ENCODE measurements at places on chromosomes 5 and 9.

DNA sequence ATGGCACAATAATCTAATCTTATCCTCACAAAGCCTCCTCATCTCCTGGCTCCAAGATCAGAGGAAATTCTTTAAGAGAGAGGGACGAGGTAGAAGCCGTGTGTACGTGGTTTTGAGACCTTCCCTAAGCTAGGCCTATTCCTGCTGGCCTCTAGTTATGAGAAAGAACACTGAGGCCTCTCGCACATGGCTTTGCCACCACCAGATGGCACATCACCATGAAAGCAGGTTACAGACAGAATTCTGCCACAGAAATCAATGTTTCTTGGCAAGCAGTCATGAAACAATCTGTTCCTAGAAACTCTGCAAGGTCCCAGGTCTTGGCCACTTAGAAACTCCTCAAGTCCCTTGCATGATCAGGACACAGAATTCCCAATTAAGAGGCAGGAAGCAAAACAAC lies 268.2 kb upstream of the TAS2R1 start:
- no peak for DNase-seq
- no peaks in the 10 kb centered on the region for H3K36me3 ChIP-seq
- no peak overlapping the region for H3K4me3 ChIP-seq
- no peaks in the 10 kb centered on the region for H3K27me3 ChIP-seq
- H3K4me1 ChIP-seq: no peaks in the 10 kb centered on the region
- no peak overlapping the region for H3K27ac ChIP-seq

DNA sequence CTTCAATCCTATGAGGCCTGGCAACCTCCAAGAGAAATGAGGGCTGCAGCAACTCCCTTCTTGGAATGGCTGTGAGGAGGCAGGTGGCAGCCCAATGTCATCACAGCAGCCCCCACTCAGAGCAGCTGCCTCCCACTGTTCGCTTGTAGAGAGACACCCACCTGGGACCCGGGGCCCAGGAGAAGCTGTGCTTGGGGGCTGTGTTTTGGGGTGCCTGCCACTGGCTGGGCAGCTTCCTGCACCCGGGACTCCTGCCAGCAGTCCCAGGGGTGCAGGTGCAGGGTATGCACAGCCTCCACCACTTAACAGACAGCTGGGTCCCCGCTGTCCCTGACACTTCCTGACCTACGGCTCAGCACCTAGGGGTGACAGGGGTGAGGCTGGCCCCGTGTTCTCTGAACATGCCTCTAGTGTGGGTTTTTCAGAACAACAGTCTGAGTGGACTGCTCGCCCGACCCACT lies 26.2 kb downstream of the NIPAL4 start:
- no peak for DNase-seq
- no peak overlapping the region for H3K27ac ChIP-seq

- no peak overlapping the region for H3K27ac ChIP-seq
- DNase-seq: no peak
- H3K27me3 ChIP-seq: no peaks in the 10 kb centered on the region
- no peaks in the 10 kb centered on the region for H3K36me3 ChIP-seq
- H3K4me3 ChIP-seq: no peak overlapping the region
- no peaks in the 10 kb centered on the region for H3K4me1 ChIP-seq
Measured at GRCh38 chr5:133298447-133298846, 246.6 kb downstream of the HSPA4 start.

DNA sequence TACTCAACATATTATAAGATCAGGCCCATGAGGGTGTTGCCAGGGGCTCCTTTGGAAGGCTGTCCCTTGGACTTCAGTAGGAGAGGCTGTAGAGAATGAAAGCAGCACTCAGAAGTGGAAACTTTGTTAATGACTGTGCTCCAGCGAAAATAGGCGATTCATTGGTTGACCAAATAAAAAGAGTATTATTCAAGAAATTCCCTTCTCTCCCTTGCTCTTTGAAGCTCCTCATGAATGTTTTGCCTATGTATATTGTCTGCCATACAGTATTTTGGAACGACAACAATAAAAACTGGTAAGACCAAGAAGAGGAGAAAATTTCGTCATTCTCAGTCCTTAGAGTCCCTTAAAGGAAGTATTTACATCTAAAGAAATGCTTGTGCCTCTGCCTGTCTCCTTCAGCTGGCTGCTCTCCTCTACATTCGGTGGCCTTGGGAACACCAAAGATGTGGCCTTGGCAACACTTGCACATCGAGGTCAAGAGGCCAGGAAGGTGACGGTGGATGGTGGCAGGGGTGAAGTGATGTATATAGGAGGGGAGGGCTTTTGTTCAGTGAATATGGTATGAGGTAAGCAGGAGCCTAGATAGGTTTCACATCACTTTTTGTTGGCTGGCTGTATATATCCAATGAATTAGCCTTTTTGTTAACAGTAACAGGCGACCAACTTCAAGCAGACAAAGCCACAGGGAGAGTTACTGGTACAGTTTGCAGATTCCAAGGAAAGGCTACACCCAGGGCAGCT lies 95.0 kb upstream of the ACTBL2 start:
- DNase-seq: no peak
- no peaks in the 10 kb centered on the region for H3K27me3 ChIP-seq
- no peaks in the 10 kb centered on the region for H3K4me1 ChIP-seq
- no peaks in the 10 kb centered on the region for H3K36me3 ChIP-seq

DNA sequence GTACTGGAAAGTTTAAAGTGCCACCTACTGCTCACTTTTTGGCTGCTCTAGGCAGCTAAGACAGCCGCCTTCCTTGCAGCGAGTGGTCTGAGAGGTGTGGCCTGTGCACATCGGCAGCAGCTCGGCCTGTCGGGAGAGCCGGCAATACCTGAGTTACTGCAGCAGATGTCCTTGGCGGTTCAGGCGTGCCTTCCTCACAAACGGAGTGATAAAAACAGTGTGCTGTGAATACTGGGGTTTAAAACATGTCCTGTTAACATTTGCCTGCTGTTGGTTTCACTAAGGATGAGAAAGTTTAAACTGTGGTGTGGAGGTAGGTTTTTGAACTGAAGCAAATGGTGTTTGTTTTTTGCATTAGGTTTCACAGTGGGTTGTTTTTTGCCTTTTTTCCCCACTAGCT lies 12.9 kb downstream of the TRAF2 start:
- no peak overlapping the region for H3K4me3 ChIP-seq
- H3K27me3 ChIP-seq: no peaks in the 10 kb centered on the region
- H3K36me3 ChIP-seq: peaks cover 16% of the 10 kb centered on the region
- DNase-seq: no peak
- no peak overlapping the region for H3K27ac ChIP-seq

GRCh38 chr9:83473488-83473971 lies 64.7 kb downstream of the FRMD3 start:
- no peak for DNase-seq
- H3K27ac ChIP-seq: no peak overlapping the region
- no peak overlapping the region for H3K4me3 ChIP-seq
- peaks cover 9% of the 10 kb centered on the region for H3K4me1 ChIP-seq

DNA sequence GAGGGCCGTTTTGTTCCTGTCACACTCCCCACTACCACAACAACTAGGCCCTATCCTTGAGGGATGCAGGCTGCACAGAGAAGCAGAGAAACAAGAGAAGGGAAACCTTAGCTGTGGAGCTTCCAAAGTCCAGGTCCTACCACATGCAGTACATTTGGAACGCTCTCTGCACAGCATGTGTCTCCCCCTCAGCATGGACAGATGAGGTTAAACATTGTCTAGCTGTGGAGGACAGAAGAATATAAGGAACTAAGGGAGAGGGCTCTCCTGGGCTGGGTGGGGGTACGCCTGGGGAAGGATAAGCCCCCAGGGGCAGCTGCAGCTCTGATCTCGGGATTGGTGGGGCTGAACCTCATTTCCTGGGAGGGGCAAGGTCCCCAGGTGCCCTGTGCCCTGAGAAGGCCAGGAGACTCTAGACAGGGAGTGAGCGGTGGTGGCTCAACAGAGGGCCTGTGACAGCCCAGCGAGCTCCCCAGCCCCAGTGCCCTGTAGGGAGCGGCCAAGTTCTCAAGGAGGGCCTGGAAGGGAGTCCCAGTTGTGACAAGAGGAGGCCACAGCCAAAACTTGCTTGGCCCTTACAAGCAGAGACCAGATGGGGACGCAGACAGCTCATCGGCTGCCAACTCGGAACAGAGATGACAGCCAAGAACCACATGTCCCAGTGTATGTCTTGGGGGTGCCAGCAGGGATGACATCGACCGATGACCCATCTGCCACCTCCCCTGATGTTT lies 30.1 kb downstream of the TSPAN17 start:
- no peaks in the 10 kb centered on the region for H3K4me1 ChIP-seq
- H3K27ac ChIP-seq: no peak overlapping the region
- no peaks in the 10 kb centered on the region for H3K36me3 ChIP-seq
- H3K4me3 ChIP-seq: no peak overlapping the region
- H3K27me3 ChIP-seq: peaks cover 9% of the 10 kb centered on the region
- no peak for DNase-seq

DNA sequence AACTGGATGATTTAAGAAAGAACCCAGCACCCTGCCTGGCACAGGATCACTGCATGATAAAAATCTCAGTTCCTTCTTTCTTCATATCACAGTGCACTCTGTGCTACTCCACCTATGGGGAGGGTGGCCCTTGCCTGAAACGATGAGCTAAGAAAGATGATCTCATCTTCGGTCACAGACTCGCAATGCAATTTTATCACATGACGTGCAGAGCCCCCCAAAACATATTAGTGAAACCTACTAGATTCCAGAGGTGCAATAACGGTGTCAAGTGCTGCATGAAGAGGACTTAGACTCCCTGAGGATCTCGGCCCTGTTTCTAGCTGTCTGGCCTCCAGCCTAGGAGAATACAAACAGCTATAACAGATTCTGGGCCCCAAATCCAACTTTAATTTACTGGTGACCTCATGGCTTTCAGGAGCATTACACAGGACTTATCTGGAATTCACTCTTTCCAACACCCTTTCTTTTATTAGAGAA lies 104.0 kb downstream of the EBF1 start:
- no peaks in the 10 kb centered on the region for H3K36me3 ChIP-seq
- no peaks in the 10 kb centered on the region for H3K4me1 ChIP-seq
- no peak overlapping the region for H3K4me3 ChIP-seq
- H3K27me3 ChIP-seq: no peaks in the 10 kb centered on the region
- no peak overlapping the region for H3K27ac ChIP-seq

- no peaks in the 10 kb centered on the region for H3K4me1 ChIP-seq
- H3K36me3 ChIP-seq: no peaks in the 10 kb centered on the region
- no peak overlapping the region for H3K27ac ChIP-seq
Measured at GRCh38 chr5:43227655-43228054, 35.6 kb downstream of the NIM1K start.

GRCh38 chr5:171599411-171599810 lies 180.0 kb downstream of the FGF18 start:
- H3K4me3 ChIP-seq: no peak overlapping the region
- H3K4me1 ChIP-seq: no peaks in the 10 kb centered on the region
- no peak for DNase-seq
- no peak overlapping the region for H3K27ac ChIP-seq
- no peaks in the 10 kb centered on the region for H3K36me3 ChIP-seq
- no peaks in the 10 kb centered on the region for H3K27me3 ChIP-seq

DNA sequence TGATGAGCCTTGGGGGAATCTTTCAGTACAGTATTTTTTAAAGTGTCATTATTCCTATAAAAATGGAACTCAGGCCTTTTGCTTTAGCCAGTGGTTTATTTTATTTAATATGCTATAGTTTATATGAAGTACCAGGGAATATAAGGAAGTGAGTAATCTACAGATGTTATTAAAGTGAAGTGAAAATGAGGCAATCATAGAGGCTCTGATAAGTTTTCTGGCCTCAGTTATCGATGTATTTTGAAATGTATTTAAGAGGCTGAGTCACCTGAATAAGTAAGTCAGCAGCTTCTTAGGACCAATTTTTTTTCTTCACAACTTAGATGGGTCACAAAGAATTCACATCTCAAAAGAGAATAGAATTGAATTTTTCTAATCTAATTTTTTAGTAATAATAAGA lies 829.0 kb downstream of the DNAH5 start:
- no peak for DNase-seq
- H3K27ac ChIP-seq: no peak overlapping the region
- no peak overlapping the region for H3K4me3 ChIP-seq

GRCh38 chr9:128893354-128893753 lies 11.4 kb downstream of the LRRC8A start:
- peaks cover 28% of the 10 kb centered on the region for H3K36me3 ChIP-seq
- peaks cover 69% of the 10 kb centered on the region for H3K4me1 ChIP-seq
- no peaks in the 10 kb centered on the region for H3K27me3 ChIP-seq
- no peak overlapping the region for H3K4me3 ChIP-seq
- no peak for DNase-seq
- no peak overlapping the region for H3K27ac ChIP-seq

- H3K27me3 ChIP-seq: no peaks in the 10 kb centered on the region
- DNase-seq: no peak
- peaks cover 62% of the 10 kb centered on the region for H3K4me1 ChIP-seq
- H3K27ac ChIP-seq: no peak overlapping the region
- peaks cover 14% of the 10 kb centered on the region for H3K36me3 ChIP-seq
- H3K4me3 ChIP-seq: no peak overlapping the region
Measured at GRCh38 chr9:136401173-136401922, 1.4 kb upstream of the SNAPC4 start.

DNA sequence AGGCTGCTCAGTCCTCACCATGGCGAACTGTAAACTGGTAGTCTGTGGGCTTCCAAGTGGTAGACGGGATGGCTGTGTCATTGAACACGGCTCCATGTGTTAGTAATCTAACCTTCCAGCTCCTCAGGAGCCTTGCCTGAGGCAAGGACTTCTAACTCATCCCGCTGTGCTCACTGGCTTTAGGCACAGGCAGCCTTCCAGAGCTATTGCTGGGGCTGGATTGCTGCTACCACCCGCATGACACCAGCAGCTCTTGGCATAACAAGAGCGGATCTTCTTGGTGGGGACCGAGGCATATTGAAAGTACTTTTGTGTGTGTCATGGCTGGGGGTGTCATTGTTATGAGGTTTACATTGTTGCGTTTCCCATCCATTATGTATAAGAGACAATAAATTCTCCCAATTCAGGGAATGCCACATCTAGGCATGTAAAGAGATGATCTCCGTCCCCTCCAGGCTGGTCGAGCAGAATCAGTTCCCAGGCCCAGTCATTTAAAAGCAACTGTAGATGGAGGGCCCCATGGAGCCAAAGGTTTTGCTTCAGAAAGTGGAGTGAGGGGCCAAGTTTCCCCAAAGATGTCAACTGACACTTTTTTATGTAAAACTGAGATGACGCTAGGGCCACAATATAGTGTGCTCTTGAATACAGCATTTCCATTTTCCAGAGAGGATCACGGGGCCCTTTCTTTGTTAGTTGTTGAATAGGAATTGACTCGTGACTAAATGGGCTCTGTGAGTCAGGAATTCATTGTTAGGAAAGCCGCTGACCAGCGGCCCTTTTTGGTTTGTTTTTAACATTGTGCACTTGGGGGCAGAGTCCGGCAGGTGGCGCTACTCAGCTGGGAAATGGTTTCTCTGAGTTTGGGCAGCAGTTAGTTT lies 759.5 kb downstream of the TAF11L14 start:
- H3K27me3 ChIP-seq: no peaks in the 10 kb centered on the region
- no peak overlapping the region for H3K4me3 ChIP-seq
- no peaks in the 10 kb centered on the region for H3K4me1 ChIP-seq
- no peak overlapping the region for H3K27ac ChIP-seq

GRCh38 chr9:88628811-88629210 lies 93.8 kb downstream of the NXNL2 start:
- H3K4me3 ChIP-seq: no peak overlapping the region
- H3K36me3 ChIP-seq: no peaks in the 10 kb centered on the region
- no peak overlapping the region for H3K27ac ChIP-seq
- DNase-seq: no peak
